ENCODE measurements at places on chromosomes 6 and 20.

- no peak for DNase-seq
Observed at GRCh38 chr20:47314647-47315338, 41.7 kb downstream of the ZMYND8 start.

- DNase-seq, result no peak
Observed at GRCh38 chr6:75334266-75335040, 49.9 kb upstream of the TMEM30A start.

GRCh38 chr6:159196430-159196975 lies 27.3 kb downstream of the FNDC1 start:
- no peak for DNase-seq

GRCh38 chr6:111890988-111891387 lies 17.7 kb upstream of the FYN start:
- DNase-seq, result no peak

GRCh38 chr6:119158057-119158848 lies 79.8 kb upstream of the FAM184A start:
- DNase-seq, result no peak
